Dermis microvascular lymphatic vessel endothelial cell (primary cell): ENCODE measurements at places on chromosomes 6 and 20. TPM values are rescaled to one million over a fixed set of nuclear protein-coding genes. Genes with fewer than 3 reads are reported as not detected.

GRCh38 chr6:118509009-118509617 lies 39.0 kb upstream of the PLN start:
- DNase-seq, result peak; percentile 36

DNA sequence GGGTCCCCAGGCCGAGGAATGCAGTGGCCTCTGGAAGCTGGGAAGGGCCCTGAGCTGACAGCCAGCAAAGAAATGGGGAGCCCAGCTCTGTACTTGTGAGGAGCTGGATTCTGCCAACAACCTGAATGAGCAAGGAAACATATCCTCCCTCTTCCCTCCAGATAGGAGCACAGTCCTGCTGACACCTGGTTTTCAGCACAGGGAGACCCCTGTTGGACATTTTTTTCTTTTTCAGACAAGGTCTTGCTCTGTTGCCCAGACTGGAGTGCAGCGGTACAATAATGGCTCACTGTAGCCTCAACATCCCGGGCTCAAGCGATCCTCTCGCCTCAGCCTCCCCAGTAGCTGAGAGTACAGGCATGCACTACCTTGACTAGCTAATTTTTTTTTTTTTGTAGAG lies 21.5 kb downstream of the BMP6 start:
- no peak for DNase-seq

DNA sequence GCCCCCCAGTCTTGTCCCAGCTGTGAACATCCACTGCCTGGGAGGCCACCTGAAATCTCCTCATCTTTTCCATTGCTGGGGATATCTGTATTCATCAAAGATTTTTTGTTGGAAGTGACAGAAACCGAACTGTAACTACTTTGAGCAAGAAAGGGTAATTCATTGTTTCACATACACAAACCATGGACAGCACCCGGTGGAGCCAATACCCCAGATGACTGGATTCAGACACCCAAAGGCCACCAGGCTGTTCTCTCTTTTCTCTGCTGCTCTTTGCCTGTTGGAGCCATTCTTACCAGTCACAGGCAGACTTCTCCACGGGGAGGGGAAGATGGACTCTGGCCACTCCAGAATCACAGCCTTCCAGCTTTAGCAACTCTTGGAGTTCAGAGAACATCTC lies 11.7 kb upstream of the RALY start:
- no peak for DNase-seq

DNA sequence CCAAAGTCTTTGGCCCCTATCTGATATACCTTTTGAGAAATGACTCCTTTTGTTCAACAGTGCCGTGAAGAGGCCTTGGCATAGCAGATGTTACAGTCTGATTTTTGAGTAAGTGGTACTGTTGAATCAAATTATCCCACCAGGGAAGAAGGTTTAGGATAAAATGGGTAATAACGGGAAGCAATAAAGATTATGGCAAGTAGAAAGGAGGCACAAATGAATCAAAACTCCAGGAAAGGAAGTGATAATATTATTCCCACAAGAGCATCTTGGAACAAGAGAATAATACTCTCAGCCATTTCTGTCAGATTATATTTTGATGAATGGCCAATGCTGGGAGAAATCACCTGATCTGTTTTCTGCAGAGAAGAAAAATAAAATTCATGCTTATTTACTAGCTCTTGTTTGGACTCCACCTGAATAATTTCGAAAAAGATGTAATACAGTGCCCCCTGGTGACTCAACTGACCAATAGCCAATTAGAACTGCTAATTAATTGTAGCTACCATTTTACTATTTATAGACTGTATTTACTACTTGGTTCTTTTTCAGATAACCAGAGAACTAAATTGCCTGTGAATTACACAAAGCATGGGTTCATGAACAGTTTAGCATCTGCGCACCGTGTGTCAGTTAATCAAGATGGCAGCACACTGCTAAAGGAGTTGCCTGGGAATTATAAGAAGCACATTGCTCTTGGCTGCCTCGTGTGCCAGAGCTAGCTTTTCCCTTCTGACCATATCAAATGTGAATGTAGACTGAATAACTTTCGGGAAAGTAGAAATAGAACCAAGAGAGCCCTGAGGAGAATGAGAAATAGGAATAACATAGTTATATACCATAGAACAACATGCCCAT lies 78.5 kb upstream of the TRDN start:
- DNase-seq, result peak; percentile 10

DNA sequence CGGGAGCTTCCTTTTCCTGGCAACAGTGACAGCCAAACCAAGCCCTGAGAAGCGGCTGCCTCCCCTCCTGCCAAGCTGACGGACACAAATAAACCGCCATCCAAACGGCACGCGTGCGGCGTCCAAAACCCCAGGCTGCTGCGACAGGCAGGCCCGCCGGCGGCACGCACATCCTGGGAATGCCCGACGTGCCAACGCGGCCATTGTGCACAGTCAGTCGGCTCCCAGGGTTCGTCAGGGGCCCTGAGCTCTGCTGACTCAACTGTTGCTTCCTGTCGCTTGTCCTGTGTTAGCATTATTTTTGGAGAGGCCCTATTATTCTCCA lies 6.8 kb downstream of the JAG1 start:
- DNase-seq, result peak; percentile 96

DNA sequence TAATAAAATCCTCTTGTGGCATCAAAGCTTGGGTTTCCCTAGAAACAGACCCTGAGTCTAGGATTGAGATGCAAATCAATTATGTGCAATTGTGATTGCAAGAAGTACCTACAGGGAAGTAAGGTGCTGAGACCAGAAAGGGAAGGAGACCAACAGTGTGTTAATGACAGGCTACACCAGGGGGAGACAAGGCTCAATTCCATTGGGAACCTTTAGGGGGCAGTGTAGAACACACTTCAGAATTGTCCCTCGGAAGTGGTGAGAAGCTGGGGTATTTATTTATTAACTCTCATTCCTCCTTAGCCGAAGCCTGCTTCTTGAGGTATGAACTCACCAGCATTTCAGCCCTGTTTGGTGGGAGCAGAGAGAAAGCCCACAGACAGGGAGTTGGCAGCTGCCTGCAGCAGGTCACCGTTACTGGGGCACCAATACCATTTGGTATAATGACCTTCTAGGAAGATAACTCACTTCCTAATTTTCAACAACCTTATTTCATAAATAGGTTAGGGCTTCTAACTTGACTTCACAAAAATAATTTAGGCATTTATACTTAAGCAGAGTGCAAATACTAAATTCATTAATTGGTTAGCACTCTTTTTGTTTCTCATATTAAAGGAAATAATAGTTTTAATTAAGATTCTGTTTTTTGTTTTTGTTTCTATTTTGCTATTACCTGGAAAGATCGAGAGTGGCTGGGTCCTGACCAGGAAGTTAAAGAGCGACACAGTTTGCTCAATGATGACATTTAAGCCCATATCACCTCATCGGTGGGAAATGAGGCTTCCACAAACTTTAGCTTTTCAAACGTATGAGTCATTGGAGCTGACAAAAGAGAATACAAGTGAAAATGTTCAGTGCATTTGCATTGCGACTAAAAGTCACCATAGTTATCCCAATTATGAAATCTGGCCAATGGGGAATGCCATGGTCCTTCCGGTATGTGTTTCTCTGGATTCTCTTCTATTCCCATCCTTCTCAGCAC lies 94.8 kb downstream of the BTBD3 start:
- DNase-seq, result peak; percentile 62

- peak; percentile 95 for DNase-seq
Observed at GRCh38 chr6:30744054-30744805, at the start of gene IER3. IER3 (minus strand) TSS chr6:30744547; CDS start chr6:30744518, 29 bp downstream.

Gene CGAS
- total RNA-seq, result 1.0 TPM in 2 replicates

DNA sequence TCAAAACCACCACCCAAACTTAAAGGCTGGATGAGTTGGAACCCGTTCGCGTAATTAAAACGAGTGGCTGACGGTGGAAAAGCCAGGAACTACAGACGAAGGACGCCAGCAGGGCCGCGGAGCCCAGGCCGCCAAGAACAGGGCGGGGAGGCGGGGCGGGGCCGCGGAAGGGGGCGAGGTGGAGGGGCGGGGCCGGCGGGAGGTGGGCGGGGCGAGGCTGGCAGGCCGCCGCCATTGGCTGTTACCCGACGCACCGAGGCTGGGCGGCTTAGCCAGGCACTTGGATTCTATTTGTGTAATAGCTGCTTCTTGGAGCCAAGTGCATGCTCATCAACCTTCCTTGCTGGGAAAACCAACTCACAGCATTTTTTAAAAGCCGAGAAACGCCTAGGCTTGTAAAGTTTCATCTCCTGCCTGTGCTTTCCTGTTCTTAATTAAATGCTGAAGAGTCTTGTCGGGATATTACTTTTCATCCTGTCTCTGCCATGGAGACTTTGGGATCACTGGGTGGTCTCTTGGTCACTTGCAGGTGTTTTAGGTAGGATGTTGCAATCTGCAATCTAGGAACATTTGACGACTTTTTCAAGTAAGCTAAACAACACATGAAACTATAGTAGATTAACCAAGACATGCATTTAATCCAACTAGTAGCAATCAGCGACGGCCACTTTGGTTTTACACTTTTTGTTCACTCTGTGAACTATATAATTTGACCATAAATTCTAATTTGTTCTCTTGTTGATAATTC lies 245.0 kb downstream of the ARID1B start:
- peak; percentile 14 for DNase-seq

GRCh38 chr20:4322499-4322898 lies 307.1 kb upstream of the RNF24 start:
- no peak for DNase-seq

- no peak for DNase-seq
Observed at GRCh38 chr6:53527249-53527765, 17.6 kb downstream of the GCLC start.

Gene ARFGEF3
- 1.8 and 2.5 TPM in 2 replicates for total RNA-seq

GRCh38 chr6:111841822-111842221 lies 31.4 kb downstream of the FYN start:
- DNase-seq, result peak; percentile 80

- DNase-seq, result no peak
Observed at GRCh38 chr6:19317431-19317986, 519.7 kb upstream of the ID4 start.

DNA sequence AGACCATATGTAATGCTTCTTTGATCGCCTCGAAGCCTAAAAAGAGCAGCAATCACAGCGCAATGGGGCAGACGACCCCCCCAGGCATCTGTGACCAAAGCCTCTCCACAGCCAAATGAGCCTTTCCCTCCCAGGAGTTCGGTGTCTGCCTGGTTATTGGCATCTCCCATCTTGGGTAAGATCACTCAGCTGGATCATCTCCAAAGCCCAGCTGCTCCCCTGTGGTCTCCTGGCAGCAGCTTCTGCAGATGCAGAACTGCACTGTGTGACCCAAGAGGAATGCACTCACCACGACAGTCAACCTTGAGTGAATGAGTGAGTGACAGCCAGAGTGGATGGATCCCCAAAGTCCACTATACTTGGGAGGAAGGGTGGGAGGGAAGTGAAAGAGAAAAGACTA lies 44.8 kb upstream of the IYD start:
- DNase-seq, result no peak

Gene HLA-G
- not detected in 2 replicates for total RNA-seq

Gene TOX2
- total RNA-seq, result 0.77 and 1.0 TPM in 2 replicates

GRCh38 chr20:54843865-54844264 lies 368.5 kb downstream of the DOK5 start:
- DNase-seq, result no peak

Gene TP53RK
- total RNA-seq, result 8.5 and 10.6 TPM in 2 replicates

- peak; percentile 47 for DNase-seq
Observed at GRCh38 chr6:52534966-52535390, 41.9 kb downstream of the TRAM2 start.

Gene STMN3
- total RNA-seq, result 0.38 and 0.51 TPM in 2 replicates

Gene CNBD2
- total RNA-seq, result 5.3 and 5.4 TPM in 2 replicates

GRCh38 chr20:38979434-38979833 lies 17.3 kb downstream of the DHX35 start:
- no peak for DNase-seq

Gene TP53TG5
- total RNA-seq, result not detected in 2 replicates

Gene LTV1
- 10.4 and 11.8 TPM in 2 replicates for total RNA-seq

Gene SUMO4
- total RNA-seq, result 0.26 and 1.0 TPM in 2 replicates

Gene LAMA2
- 0.13 and 0.64 TPM in 2 replicates for total RNA-seq

- DNase-seq, result no peak
Observed at GRCh38 chr6:111113336-111114086, 26.2 kb downstream of the SLC16A10 start.

GRCh38 chr6:111057074-111057752 lies 30.1 kb upstream of the SLC16A10 start:
- DNase-seq, result peak; percentile 33

GRCh38 chr20:21063276-21063675 lies 42.9 kb downstream of the LINC00237 start:
- DNase-seq, result no peak

- no peak for DNase-seq
Observed at GRCh38 chr6:89387516-89388201, 24.4 kb downstream of the RRAGD start.

GRCh38 chr6:63589952-63590411 lies 17.7 kb downstream of the LOC128125822 start:
- DNase-seq, result no peak

DNA sequence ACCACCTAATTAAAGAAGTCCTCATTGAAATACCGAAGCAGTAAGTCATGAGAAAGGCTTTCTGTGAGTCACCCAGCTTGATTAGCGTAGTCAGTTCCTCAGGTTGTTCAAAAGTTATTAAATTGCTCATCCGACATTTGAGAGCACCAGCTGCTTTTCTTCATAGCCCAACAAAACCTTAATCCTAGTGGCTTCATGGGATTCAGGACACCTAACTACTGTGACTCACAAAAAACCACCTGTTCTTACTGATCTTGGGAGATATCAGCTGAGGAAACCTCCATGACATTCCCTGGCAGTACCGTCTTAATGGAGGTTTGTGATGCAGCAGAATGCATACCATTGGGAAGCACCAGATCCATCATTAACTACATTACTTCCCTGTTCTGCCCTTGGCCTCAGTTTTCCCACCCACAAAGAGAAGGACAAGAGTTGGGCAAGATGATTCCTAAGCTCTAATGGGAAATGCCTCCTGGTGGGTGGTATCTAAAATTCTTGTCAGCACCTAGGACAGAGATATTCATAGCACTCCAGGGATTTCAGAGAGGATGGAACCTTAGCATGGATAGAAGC lies 103.8 kb downstream of the KHDC1L start:
- no peak for DNase-seq

Gene PLA2G7
- total RNA-seq, result under 0.01 TPM in 1 of 2 replicates, not detected in the other

DNA sequence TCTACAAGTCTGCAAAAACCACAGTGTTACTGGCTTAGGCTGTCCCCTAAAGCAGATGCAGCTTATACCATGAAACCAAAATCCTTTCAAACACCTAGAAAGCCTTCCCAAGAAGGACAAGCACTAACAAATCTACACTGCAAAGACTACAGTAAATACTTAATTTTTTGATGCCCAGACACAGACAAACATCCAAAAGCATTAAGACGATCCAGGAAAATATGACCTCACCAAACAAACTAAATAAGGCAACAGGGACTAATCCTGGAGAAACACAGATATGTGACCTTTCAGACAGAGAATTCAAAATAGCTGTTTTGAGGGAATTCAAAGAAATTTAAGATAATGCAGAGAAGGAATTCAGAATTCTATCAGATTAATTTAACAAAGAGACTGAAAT lies 423.5 kb downstream of the COL12A1 start:
- DNase-seq, result no peak

Gene CALHM4
- 0.13 TPM in 1 of 2 replicates, not detected in the other for total RNA-seq

- no peak for DNase-seq
Observed at GRCh38 chr6:5506597-5506996, 245.3 kb downstream of the FARS2 start.

- no peak for DNase-seq
Observed at GRCh38 chr6:84921891-84922290, 157.5 kb upstream of the TBX18 start.
